Activated CD4-positive, alpha-beta memory T cell treated with anti-CD3 and anti-CD28 coated beads for 36 hours (primary cell): ENCODE measurements at places on chromosomes 16 and 17. TPM values are rescaled to one million over a fixed set of nuclear protein-coding genes. Genes with fewer than 3 reads are reported as not detected.
A peak's percentile ranks its signal among the peaks of the same experiment; 100 is the strongest.

The GP1BA gene
- total RNA-seq: not detected

The SPG7 gene
- 70.4 TPM for total RNA-seq

The NDE1 gene
- total RNA-seq: 117 TPM

The SLC16A13 gene
- 10.7 TPM for total RNA-seq

The UNC45B gene
- 0.05 TPM for total RNA-seq

The KRT34 gene
- not detected for total RNA-seq

The PNPO gene
- 32.5 TPM for total RNA-seq

DNA sequence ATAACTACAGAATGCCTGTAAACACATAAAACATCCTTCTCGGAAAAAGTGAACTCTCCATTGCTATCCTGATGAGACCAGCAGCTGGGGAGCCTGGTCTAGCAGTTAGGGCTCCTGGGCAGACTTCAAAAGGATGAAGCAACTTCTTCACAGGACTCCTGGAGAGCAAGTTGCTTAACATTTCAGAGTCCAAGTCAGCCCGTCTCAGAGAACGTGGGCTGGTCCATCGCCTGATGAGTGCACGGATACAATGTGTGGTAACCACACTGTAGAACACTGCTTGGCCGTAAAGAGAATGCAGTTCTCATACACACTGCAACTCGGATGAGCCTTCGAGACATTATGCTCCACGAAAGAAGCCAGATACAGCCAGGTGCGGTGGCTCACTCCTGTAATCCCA is 52.7 kb downstream of the TMEM235 start:
- H3K27me3 ChIP-seq: no peaks in the 10 kb centered on the region
- no peak overlapping the region for H3K4me3 ChIP-seq

DNA sequence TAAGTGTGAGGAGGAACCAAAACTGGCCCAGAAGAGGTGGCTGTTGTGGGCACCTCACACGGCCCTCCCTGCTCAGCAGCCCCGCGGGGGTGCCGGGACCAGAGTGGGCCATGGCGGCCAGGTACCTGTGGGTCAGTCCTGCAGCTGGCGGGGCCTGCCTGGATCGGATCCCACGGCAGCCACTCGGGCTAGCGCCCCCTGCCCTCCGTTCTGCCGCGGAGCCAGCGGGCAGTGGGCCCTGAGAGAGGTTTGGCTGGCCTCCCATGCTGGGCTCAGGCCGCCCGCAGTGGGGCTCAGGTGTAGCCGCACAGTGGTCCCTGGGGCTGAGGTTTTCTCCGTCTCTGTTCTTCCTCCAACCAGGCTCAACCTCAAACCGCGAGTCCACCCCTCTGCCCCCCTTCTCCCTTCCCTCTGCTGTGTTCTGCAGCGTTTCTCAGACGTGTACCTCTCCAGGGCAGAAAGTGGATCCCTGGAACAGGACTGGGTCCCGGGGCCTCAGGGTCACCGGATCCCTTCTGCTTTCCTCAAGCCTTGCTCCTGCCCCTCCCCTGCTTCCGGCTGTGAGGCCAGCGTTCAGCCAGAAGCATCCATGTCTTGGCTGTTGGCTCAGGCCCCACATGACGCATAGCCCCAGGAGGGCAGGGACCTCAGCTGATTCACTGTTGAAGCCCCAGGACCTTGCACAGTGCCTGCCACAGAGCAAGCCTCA is 28.6 kb upstream of the ITGA3 start:
- peak; percentile 34 for DNase-seq
- H3K27ac ChIP-seq: no peak overlapping the region
- H3K27me3 ChIP-seq: peaks cover 26% of the 10 kb centered on the region
- H3K36me3 ChIP-seq: no peaks in the 10 kb centered on the region

DNA sequence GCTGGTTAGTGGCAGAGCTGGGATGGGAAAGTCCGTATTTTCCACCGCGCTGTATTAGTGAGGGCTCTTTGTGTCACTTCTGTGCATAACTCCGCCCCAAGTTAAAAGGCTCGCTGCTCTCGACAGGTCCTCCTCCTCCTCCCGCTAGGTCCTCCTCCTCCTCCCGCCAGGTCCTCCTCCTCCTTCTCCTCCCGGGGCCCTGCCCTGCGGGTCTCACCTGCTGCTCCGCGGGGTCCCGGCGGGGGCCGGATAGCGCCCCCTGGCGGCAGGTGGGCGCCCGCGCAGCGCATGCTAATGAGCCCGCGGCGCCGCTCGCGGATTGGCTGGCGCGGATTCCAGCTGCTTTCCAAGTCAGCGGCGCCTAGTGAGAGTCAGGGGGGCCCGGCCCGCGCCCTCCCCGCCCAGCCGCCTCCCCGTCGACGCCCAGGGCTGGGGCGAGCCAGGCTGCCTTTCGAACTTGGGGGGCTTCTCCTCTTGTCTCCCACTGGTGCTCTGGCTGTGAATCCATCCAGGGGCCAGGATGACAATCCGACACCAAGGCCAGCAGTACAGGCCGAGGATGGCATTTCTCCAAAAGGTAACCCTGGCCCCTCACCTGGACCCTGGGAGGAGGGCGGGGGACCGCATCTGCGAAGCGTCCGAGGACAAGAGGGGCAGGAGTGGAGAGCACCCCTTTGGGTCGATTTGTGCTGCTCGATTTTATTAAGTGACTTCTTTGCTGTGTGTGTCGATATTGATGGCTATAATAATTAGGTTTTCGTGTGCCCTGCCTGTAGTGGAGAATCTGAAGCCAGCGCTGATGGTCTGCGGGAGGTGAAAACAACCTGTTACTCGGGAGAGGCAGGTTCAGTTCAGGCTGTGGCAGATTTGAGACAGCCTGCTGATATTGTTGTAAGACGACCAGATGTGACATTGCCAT is at the start of gene RGS9:
TSS of gene RGS9 (plus strand) at position 350 of the 919 bp plus-strand sequence. CDS start at position 521, 171 bp downstream.
- H3K27me3 ChIP-seq: peaks cover 11% of the 10 kb centered on the region
- peak within 1 kb of the TSS; percentile 72 for H3K4me3 ChIP-seq
- peaks cover 27% of the 10 kb centered on the region for H3K4me1 ChIP-seq
- peak; percentile 89 for DNase-seq
- H3K27ac ChIP-seq: no peak within 1 kb of the TSS

DNA sequence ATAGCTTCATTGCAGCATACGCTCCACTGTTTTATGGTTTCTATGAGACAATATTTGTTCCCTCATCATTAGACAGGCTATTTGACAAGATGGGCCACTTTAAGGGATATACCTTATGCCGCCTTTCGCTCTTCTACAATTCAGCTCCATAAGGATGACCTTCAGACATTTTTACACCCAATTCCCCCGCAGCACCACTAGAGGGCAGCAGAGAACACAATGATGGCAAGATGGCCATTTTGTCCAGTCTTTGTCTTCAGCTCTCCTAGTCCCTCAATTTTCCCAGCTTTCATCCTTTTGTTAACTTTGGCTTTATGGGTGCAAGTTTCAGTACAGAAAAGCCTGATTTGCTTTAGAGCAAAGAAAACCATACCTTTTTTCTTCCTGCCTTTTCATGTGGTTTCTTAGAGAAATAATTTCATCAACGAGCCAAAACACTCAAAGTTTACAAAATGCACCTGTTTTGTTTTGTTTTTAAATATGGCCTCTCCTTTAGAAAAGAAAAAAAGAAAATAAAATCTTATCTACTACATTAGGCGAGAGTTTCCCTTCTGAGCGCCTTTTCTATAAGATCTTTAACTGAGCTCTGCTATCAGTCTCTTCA is 355.3 kb downstream of the TOX3 start:
- H3K4me3 ChIP-seq: no peak overlapping the region
- H3K4me1 ChIP-seq: no peaks in the 10 kb centered on the region
- no peak overlapping the region for H3K27ac ChIP-seq
- no peaks in the 10 kb centered on the region for H3K27me3 ChIP-seq
- peak; percentile 61 for DNase-seq

- H3K4me3 ChIP-seq: no peak overlapping the region
- H3K36me3 ChIP-seq: peaks cover 54% of the 10 kb centered on the region
- no peak for DNase-seq
- no peaks in the 10 kb centered on the region for H3K4me1 ChIP-seq
These were observed 21.9 kb downstream of the ELAC2 start for GRCh38 chr17:12995896-12996295.

DNA sequence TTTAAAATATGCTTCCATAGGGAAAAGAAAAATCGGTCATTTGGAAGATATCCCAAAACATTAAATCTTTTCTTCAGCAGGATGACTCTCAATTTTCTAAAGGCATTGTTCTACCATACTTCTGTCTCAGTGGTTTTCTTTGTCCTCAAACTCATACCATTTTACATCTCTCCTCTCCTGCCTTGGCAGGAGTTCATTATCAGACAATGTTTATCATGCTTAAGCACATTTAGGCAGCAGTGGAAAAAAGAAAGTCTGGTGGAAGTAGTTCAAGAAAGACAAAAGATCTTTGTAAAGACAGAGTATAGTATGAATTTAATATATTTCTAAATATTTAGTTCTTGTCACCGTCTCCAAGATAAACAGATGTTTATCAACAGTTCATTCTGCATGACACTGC is 68.2 kb downstream of the CDK12 start:
- H3K4me3 ChIP-seq: no peak overlapping the region
- peaks cover 13% of the 10 kb centered on the region for H3K4me1 ChIP-seq
- peaks cover 39% of the 10 kb centered on the region for H3K36me3 ChIP-seq

DNA sequence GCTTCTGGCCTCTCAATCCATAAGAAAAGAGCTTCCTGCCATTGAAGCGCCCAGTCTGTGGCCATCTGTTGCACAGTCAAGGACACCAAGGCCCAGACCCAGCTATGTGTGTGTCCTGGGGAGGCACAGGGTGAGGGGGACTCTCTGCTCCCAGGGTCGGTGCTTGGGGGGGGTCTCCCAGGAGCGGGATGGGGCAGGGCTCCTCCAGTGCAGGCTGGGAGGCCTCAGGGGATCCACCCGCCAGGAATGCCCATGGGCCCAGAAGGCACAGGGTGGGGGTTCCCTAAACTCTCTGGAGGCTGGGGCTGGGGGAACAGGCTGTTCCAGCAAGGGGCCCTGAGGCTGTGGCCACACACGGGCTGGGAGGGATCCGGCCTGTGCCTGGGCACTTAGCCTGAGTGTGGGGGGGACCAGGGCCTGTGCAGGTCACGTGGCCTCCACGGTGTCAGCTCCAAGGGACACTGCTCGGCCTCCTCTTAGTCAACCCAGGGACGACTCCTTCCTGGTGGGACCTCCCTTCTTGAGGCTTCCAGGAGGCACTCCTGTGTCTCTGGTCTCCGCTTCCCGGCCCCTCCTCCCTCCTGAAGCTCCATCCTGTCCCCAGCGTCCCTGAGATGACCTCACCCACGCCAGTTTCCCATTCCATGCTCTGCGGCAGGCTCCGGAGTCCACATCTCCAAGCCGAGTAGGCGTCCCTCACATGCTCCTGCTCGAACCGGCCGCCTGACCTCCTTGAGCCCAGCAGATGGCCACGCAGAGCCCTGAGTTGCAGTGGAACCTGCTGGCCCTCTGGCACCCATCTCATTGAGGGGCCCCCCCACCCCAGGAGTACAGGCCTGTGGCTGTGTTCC is 23.1 kb upstream of the BAHCC1 start:
- H3K36me3 ChIP-seq: no peaks in the 10 kb centered on the region
- H3K4me1 ChIP-seq: no peaks in the 10 kb centered on the region
- DNase-seq: no peak
- H3K4me3 ChIP-seq: no peak overlapping the region

DNA sequence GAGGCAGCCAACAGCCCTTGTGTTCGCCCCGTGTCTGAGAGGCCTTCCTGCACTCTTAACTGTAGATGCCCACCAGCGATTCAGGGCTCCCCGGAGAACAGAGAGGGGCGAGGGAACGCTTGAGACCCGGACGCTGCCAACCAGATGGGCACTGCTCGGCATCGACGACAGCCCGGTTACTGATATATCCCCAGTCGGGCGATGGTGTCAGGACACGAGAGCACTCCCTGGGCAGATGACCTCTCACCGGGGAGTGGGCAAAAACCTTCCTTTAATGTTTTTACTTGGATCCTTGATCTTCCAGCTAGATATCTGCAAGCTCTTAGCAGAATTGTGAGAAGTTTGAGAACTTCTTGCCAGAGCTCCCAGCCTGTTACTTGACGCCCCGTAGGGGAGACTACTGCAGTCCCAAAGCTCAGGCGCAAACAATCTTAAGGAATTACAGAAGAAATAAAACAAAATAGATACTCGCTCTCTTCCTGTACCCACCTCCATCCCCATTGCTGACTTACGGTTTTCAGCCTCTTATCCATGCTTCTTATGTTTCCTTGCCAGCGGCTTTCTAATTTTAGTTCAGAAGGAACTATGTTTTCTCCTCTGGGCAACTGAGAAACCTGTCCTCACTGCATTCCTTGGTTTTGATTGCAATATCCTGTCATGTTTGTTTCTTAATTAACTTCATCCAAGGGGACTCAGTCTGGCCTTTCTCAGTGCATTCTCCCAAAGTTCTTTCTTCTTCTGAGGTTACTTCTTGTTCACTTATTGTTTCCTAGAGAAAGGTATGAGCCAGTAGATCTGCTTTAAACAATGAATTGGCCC is 845 bp downstream of the SP2 start:
- H3K36me3 ChIP-seq: peaks cover 8% of the 10 kb centered on the region
- peak overlapping the region; percentile 95 for H3K4me3 ChIP-seq
- H3K4me1 ChIP-seq: peaks cover 37% of the 10 kb centered on the region
- DNase-seq: no peak
- H3K27me3 ChIP-seq: no peaks in the 10 kb centered on the region

GRCh38 chr17:76709077-76709950 is 1.5 kb downstream of the MXRA7 start:
- H3K4me3 ChIP-seq: peak overlapping the region; percentile 61
- H3K27me3 ChIP-seq: no peaks in the 10 kb centered on the region
- DNase-seq: no peak
- no peak overlapping the region for H3K27ac ChIP-seq
- peaks cover 8% of the 10 kb centered on the region for H3K4me1 ChIP-seq

DNA sequence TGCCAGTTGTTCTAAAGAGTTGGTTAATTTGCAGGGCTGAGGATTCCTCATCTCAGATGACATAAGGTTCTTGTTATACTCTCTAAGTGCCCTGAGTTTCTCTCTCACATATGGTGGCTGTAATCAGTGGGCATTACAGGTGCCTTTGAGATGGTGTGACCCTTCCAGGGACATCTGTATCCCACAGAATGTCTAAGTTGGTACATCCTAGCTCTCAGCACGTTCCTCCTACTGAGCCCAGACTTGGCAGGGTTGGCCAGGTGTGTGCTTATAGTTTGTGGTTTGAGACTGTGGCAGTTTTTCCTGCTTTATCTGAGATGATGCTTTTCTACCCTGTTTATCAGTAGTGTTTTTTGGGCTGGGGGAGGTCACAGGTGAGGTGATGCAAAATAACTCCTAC is 36.3 kb downstream of the SPECC1 start:
- no peak overlapping the region for H3K4me3 ChIP-seq
- no peaks in the 10 kb centered on the region for H3K36me3 ChIP-seq
- DNase-seq: no peak
- H3K27ac ChIP-seq: no peak overlapping the region
